AG09319 (cell line): ENCODE measurements at places on chromosomes 5 and 9.

DNA sequence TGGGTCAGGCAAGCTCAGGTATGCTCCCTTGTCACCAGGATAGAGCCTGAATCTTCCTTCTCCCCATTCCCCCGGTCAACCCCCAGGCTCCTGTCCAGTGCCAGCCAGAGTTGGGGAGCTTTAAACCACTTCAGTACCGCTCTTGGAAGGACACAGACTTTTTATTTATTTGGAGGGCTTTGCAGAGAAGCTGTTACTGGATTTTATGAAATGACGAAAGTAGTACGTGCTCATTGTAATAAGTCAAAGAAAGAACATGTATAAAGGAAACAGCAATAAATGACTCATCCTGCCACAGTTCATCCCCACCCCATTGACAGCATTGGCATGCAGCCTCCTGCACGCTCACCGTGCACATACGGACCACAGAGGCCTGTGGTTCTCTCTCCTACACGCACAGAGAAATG, 230.3 kb downstream of the AUH start:
- peak; percentile 90 for DNase-seq

DNA sequence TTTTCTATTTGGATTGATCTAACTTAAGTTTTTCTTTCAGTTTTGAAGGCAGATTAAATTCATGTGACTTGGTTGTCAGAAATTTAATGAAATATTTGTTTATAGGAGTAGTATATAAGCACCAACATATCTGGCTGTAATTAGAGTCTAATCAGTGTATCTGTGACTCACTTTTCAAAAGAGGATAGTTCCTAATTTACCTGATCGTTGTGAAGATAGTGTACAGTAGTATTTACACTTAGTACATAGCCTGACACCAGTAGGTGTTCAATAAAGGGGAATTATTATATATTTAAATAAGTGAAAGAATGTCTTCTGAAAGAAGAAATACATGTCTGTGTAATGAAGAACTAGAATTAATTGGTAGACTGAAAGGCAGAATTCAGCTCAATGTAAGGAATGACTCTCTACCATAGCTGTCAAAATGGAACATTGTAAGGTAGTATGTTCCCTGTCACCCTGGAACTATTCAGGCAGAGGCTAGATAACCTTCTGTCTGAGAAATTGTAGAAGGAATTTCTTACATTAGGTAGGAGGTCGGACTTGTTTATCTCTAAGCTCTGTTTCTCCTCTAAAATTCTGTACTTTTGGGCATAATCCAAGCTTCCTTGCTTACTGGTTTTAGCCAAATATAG, 8.6 kb downstream of the TGFBR1 start:
- no peak for DNase-seq

- DNase-seq = peak; percentile 62
Observed at GRCh38 chr5:124474528-124475215, 271.8 kb downstream of the ZNF608 start.

DNA sequence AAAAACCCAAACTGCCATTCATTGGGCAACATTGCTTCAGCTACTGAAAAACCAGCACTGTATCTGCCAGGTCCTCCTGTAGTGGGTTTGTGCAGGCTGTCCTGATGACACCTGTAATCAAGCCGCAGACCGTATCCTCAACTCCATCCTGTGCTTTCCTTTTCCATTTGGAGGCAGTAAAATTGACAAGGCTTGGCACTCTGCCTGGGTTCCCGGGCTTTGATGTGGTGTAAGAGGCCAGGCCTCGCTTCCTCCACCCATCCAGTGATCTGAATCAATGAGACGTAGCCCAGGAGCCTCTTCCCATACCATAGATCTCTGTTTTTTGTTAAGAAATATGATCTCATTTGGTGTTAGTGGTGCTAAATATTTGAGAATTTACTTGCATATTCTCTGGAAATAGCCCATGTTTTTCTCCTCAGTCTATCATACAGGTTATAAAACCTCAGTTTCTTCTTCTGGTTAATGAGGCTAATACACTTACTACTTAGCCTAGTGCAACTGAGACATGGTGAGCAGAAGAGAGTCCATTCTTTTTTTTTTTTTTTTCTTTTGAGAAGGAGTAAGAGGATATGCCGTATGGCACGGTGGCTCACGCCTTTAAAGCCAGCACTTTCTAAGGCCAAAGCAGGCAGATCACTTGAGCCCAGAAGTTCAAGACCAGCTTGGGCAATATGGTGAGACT, 34.8 kb downstream of the LSM11 start:
- DNase-seq = peak; percentile 8

DNA sequence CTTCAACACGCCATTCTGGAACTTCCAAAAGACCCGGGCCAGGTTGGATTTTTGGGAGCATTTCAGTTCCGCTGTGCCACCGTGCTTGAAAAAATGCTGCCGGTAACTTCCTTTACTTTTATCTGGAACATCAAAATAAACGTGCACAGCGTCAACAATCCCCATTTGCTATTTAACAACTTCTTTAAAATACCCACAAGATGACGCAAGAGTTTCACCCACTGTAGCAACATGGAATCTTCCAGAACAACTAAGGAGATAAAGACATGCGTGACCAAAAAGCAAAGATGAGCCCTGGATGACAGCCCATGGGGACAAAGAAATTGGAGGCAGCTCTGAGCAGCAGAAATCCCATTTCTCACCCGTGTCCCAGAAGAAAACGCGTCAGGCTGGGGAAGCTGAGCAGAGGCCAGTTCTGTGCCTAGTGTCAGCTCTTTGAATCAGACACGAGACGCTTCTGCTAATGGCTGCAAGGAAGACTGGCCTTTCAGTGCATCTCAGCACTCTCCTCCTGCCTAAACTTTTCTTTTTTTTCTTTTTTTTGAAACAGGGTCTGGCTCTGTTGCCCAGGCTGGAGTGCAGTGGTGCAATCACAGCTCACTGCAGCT, 61.3 kb downstream of the SECISBP2 start:
- no peak for DNase-seq

- no peak for DNase-seq
Observed at GRCh38 chr5:96569332-96569731, 92.8 kb upstream of the CAST start.

DNA sequence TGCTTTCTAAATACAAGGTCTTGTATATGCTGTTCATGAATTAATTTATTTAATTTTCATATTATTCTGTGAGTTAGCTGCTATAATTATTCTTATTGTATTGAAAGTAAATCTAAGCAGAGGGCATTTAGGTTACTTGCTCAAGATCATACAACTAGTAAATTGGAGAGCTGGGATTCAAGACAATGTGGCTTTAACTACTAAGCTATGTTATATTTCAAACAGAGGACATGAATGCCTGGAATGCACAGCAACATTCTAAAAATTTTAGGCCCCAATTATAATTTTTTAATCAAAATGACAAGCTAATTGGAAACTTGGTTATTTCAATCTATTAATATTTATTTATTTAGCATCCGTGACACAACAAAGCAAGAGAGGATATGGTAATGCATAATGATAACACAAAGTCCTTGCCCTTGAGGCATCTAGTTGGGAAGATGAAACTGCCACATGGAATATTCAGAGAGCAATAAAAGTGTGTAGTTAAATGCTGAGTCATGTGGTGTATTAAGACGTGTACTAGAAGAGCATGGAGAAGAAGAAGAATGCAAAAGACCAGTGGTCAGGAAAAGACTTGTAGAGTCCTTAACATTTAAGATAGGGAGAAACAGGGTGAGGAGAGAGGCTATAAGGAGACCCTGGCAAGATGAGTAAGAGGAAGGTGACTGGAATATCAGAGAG, 24.4 kb downstream of the CTXN3 start:
- no peak for DNase-seq

DNA sequence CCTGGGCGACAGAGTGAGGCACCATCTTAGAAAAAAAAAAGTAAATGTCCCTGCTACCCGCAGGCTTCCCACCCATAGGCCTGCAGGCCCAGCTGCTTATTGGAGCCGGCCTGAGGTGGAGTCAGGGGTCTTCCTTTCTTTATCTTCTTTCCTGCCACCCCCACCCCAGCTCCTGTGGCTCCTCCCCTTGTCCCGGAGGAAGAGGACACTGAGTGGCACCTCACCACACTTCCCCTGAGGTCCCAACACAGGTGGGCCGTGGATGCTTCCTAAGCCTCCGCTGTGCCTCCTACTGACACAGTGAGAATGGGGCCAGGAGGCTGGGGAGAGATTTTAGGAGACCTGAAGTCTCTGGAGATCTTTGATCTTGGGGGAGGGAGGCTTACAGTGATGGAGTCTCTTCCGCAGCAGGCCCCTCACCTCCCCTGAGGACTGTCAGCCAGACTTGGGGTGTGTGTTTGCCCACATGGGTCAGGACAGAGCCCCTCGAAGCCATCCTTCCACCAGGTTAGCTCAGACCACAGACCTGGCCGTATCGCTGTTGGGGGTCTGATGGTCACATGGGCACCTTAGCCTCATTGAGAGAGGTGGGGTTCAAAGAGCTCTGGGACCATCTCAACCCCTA, 135.4 kb upstream of the IER5L start:
- DNase-seq = no peak

- DNase-seq = no peak
Observed at GRCh38 chr5:38346593-38346992, 88.2 kb downstream of the EGFLAM start.

DNA sequence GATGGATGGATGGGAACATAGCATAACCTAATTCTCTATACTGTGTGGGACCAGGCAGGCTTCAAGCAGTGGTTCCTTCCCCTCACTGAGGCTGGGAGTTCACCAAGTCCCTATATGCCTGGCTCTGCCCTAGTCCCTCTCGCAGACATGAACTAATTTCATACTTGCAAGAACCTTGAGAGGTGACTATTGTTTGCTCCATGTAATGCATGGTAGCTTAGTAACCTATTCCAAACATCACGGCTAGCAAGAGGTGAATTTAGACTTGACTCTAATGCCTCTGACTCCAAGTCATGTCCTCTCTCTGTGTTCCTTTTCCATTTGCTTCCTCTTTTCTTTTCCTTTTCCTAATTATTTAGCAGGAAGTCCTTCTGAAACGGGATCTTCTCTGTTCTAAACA, 25.9 kb upstream of the ERMP1 start:
- no peak for DNase-seq

DNA sequence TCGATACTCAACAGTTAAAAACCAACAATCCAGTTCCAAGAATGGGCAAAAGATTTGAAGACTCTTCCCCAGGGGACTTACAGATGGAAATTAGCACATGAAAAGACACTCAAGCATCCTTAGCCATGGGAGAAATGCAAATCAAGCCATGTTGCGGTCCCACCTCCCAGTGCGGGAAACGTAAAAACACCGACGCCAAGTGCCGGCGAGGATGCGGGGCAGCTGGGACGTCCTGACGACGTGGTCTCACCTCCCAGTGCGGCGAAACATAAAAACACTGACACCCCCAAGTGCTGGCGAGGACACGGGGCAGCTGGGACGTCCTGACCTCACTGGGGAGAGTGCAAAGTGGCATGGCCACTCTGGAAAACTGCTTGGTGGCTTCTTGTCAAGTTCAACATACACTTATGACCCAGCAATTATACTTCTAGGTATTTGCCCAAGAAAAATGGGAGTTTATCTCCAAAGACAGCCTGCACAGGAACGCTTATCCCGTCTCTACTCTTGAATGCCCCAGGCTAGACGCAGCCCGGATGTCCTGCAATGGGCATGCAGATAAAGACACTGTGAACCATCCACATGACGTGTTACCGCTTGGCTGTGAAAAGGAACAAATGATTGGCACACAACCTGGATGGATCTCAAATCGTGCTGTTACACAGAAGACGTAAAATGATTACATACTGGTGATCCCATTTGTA, 60.1 kb upstream of the UBAC1 start:
- no peak for DNase-seq

GRCh38 chr5:158382473-158382872, 523.5 kb upstream of the CLINT1 start:
- DNase-seq = peak; percentile 90

- DNase-seq = no peak
Observed at GRCh38 chr5:77155179-77155785, 55.2 kb upstream of the PDE8B start.

- DNase-seq = no peak
Observed at GRCh38 chr9:69054989-69055388, 19.4 kb downstream of the FXN start.

GRCh38 chr5:123921193-123921592, 409.2 kb downstream of the CSNK1G3 start:
- no peak for DNase-seq

DNA sequence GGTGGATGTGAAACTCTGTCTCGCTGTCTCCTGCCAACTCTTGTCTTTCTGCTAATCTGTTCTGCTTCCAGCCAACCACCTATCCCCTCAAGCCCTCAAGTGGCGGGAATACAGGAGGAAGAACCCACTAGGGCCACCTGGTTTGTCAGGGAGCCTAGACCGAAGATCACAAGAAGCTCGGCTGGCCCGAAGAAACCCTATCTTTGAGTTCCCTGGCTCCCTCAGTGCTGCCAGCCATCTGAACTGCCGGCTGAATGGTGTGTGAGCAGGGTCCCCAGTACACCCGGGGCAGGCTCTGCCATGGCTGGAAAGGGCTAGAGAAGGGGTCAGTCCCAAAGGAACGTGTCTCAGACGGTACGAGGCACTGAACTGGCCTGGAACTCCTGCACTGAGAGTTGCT, 49.2 kb upstream of the TESK1 start:
- DNase-seq = no peak

- no peak for DNase-seq
Observed at GRCh38 chr9:89539374-89539773, 41.5 kb upstream of the SEMA4D start.

DNA sequence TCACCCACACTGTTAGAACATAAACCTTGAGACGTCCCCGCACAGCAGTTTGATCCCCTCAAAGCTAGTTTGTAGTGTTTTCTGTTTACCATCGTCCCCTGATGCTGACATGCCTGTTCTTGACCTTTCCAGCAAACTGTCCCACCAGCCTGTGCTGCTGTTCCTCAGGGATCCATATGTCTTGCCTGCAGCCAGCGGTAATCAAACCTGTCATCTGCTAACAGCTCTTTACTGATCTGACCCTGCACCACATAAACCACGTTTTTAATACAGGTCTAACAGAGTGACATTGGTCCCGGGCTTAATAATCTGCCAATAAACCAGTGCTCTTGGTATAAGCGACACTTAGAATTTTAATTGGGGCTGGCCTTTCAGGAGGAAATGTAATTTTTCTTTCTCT, 34.7 kb downstream of the PPIC start:
- DNase-seq = no peak

GRCh38 chr5:104170926-104171325, 608.3 kb upstream of the NUDT12 start:
- no peak for DNase-seq

GRCh38 chr5:22855824-22856223, 2.7 kb upstream of the CDH12 start:
- DNase-seq = no peak

GRCh38 chr5:112012104-112012503, 255.1 kb upstream of the NREP start:
- peak; percentile 56 for DNase-seq
